ENCODE measurements at places on chromosomes 6 and 20. TPM values are rescaled to one million over a fixed set of nuclear protein-coding genes. Genes with fewer than 3 reads are reported as not detected.

GRCh38 chr6:74058606-74059005 lies 362.6 kb downstream of the CD109 start:
- no peak for DNase-seq

- DNase-seq = peak; percentile 42
Measured at GRCh38 chr20:32437391-32438074, 79.4 kb downstream of the ASXL1 start.

- DNase-seq = peak; percentile 90
Measured at GRCh38 chr6:75208298-75209183, 2.7 kb upstream of the COL12A1 start.

GRCh38 chr6:158769771-158770432 lies 49.3 kb downstream of the EZR start:
- DNase-seq = peak; percentile 52

GRCh38 chr6:157273756-157274470 lies 49.4 kb downstream of the TMEM242 start:
- peak; percentile 82 for DNase-seq

DNA sequence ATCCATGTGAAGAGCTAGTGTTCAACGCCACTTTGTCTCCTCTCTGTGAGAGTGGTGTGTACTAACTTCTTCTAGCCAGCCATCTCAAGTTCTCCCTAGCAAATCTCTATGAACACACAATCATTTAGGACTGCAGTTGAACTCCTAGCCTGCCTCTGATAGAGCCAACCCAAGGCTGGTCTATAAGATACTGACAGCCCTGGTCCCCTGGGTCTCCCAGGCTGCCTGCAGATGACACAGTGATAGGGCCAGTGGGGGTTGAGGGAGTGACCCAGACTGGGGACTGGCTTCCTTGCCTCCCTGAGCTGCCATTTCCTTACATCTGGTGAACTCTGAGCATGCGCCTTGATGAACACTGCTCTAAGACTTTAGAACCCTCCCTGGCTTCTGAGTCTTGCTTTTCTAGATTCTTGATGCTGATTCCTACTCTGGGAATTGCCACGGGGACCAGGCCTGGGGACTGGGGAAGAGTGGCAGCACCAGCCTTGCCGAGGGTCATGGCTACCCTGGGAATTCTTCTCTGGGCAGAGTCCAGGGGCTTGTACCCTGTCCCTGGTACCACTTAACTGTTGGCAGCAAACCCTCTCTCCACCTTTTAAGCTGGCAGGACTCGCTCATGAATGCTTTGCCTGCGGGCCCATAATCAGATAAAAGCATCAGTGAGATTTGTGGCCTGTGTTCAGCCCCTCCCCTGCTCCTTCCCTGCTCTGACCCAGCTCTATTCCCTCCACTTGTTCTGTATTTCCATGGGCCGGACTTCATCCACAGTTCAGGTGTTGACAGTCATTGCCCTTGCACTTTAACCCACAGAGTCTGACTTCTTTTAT lies 130.8 kb upstream of the CHD6 start:
- no peak for DNase-seq

DNA sequence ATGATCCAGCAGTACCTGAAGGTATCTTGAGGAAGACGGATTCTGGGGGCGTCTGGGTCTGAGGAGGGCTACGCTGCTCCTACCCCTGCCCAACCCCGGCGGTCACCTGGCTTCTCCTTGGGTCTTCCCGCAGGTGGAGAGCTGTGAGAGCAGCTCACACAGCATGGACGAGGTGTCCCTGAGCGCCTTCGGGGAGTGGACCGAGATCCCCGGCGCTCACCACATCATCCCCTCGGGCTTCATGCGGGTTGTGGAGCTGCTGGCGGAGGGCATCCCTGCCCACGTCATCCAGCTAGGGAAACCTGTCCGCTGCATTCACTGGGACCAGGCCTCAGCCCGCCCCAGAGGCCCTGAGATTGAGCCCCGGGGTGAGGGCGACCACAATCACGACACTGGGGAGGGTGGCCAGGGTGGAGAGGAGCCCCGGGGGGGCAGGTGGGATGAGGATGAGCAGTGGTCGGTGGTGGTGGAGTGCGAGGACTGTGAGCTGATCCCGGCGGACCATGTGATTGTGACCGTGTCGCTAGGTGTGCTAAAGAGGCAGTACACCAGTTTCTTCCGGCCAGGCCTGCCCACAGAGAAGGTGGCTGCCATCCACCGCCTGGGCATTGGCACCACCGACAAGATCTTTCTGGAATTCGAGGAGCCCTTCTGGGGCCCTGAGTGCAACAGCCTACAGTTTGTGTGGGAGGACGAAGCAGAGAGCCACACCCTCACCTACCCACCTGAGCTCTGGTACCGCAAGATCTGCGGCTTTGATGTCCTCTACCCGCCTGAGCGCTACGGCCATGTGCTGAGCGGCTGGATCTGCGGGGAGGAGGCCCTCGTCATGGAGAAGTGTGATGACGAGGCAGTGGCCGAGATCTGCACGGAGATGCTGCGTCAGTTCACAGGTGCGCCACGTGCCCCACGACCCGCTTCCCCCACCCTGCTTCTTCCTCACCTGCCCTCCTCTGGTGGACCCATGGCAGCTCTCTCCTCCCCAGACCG lies 166.9 kb upstream of the RNF24 start:
- peak; percentile 37 for DNase-seq

DNA sequence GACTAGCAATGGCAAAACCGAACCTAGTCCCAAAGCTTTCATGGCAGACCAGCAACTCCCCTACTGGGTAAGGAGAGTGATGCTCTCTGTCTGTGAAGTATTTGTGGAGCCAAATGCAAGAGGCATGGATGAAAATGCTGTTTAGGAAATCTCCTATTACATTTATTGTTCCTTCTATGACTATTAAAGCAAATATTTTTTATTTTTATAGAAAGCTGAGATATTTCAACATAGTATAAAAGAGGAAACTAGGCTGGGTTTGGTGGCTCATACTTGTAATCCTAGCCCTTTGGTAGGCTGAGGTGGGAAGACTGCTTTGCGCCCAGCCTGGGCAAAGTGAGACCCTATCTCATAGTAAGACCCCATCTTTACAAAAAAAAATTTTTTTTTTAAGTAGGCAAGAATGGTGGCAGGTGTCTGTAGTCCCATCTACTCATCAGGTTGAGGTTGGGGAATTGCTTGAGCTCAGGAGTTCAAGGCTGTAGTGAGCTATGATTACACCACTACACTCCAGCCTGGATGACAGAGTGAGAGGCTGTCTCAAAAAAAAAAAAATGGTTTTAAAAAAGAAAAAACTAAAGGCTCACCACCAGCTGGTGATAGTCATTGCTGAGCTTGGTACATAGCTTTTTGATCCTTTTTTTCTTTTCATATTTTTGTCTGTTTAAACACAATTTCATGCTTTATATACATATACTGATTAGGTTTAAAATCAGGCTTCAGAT lies 11.3 kb downstream of the KDM1B start:
- DNase-seq = peak; percentile 84

- no peak for DNase-seq
Measured at GRCh38 chr20:62691487-62691886, 17.1 kb upstream of the NTSR1 start.

The HLA-G gene
- not detected for total RNA-seq

DNA sequence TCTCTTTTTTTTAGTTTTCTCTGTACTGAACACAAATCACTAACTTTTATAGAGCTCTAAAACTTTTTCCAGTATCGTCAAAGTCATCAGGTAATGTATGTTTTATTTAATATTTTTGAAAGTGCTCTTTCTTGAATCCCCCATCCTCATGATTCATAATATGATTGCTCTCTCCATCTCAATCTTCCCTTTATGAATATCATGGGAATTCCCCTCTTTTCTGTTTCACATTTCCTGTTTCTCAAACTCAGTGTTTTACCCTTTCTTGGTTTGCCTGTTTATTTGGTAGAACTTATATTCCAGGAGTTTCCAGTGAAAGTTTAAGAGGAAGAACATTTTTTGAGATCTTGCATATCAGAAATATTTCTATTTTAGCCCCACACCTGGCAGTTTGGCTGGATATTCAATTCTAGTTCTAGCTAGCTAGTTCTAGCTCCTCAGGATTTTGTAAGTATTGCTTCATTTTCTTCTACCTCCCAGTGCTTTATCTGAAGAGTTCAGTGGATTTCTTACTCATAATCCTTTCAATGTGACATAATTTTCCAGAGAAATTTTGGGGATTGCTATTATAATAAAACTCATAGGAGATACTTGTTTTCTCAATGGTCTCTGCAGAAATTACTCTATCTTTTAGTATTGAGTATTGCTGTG lies 6.1 kb upstream of the C6orf58 start:
- DNase-seq = peak; percentile 30

DNA sequence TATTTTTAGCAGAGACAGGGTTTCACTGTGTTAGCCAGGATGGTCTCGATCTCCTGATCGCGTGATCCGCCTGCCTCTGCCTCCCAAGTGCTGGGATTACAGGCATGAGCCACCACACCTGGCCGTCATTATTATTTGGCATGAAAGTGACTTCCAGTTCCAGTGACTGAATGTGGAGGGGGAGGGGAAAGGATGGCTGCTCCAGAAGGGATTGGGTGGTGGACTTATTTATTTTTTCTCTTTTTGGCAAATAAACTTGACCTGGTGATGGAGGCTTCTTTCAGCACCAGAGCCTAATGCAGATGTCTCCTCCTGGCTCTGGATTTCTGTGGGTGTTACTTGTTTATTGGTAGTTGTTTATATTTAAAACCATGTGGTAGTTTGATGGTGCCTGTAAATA lies 16.9 kb upstream of the SLC22A23 start:
- no peak for DNase-seq

The CTAGE9 gene
- total RNA-seq = not detected

DNA sequence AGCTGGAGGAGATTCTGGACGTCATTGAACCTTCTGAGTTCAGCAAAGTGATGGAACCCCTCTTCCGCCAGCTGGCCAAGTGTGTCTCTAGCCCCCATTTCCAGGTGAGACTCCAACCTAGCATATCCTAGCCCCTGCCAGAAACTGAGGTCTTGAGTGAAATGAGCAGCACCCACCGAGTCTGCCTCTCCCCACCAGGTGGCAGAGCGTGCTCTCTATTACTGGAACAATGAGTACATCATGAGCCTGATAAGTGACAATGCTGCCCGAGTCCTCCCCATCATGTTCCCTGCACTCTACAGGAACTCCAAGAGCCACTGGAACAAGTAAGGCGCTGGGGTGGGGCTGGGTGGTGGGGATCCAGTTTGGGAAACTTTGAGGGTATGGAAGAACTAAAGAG lies 4.6 kb downstream of the MEA1 start:
- peak; percentile 90 for DNase-seq

All from osteoblast (primary cell).